ENCODE measurements at places on chromosomes 3 and 15.

DNA sequence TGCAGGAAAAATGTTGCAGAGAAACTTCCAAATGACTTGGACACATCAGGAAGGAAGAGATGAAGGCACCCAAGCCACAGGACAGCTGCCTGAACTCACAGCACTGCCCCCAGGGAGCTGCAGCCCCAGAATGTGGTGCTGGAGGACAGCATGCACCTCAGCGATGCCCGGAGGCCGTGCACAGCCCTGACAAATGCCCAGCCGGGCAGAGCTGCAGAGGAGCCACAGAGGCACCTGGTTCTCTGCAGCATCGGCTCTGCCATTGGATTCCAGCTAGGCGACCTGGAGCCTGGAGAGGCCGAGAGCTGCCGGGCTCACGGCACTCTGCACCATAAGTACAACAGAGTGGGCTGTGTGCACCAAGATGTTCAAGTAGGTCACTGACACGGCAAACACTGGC is 97.5 kb downstream of the OCA2 start:
- no peak for DNase-seq

GRCh38 chr15:22866079-22866478 is 27.6 kb downstream of the NIPA2 start:
- no peak for DNase-seq

GRCh38 chr3:116153174-116153573 is 292.1 kb downstream of the LSAMP start:
- no peak for DNase-seq

DNA sequence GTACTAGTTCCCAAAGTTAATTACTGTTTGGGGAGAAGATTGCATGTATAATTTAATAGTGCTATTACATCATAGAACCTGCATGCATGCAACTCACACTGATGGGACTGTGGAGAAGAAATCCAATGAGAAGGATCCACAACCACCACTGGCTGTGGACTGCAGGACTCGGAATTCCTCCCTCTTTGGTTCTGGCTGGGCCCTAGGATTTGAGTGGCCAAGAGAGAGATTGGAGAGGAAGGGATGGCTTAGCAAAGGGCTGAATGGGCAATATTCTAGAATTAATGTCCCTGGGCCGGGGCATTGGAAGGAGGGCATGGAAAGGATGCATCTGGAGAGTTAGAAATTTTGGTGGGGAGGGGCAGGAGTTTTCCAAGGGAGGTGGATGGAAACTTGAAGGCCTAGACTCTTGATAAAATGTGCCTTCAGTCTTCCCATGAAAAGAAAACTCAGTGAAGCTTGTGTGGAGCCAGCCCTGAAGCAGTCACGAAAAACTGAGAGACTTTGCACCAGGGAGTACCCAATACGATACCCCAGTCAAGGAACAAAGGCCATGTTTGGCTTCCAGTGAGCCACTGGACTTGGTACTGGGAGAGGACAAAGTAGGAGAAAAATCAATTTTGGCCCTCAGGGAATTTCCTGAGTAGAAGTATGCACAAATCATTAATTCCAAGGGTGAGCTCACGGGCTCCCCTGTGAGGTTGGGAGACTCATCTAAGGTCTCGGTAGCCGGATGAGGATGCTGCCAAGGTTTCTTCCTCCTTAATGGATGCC is 31.4 kb upstream of the TPM1 start:
- DNase-seq, result no peak

- DNase-seq, result no peak
Observed at GRCh38 chr3:13494463-13495350, 14.6 kb downstream of the HDAC11 start.

- DNase-seq, result no peak
Observed at GRCh38 chr3:16236856-16237393, 27.8 kb downstream of the DPH3 start.

- DNase-seq, result no peak
Observed at GRCh38 chr3:157182879-157183278, 22.9 kb upstream of the CCNL1 start.

DNA sequence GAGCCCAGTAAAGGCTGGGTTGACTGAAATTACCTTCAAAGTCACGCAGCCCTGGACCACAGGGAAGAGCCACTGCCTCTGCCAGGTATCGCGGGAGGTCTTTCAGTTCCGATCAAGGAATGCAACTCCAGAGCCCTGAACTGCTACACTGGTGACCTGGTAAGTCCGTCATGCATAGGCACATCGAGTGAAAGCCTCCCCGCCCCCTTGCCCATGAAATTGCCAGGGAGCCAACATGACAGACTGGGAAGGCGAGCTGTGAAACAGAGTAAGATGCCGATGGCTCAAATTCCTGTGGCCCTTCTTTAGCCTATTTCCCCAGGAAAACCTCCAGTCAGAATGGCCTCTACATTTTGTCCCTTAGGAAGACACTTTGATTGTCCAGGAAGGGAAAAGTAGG is 2.3 kb upstream of the GP5 start:
- no peak for DNase-seq

DNA sequence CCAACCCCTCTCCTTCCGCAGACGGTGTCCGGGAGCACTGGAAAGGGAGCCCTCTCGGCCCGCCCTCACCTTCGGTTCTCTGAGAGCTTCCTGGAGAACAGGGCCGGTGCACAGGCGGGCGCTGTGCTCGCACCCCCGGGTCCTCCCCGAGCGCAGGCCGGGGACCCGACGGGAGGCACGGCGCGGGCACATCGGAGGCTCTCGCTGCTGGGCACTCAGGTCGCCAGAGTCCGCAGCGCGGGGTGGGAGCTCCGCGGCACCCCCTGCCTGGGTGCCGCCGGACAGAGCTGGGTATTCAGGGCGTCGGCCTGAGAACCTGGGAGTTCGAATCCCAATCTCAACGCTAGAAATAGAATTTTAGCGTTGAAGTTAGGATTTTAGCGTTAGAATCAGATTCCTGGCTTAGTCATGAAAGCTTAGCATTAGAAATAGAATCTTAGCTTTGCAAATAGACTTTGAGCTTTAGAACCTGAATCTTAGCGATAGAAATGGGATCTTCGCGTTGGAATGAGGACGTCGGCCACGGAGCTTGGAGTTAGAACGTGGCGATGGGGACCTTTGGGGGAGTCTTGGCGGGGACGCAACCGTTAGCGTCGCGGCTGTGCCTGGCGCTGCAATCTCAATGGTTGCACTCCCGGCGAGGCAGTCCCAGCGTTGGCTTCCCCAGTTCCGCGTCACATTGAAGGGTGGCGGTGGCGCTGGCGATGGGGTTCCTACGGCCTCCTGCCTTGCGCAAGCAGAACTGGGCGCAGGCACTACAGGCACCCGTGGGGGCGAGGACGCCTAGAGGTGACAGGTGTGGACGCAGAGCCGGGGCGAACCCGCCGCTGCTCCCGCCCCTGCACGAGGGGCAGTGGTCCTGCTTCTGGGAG is 549 bp downstream of the TRH start:
- peak; percentile 61 for DNase-seq

GRCh38 chr3:50251220-50251619 is 15.2 kb downstream of the GNAI2 start:
- DNase-seq, result peak; percentile 83

GRCh38 chr3:22045882-22046281 is 294.9 kb upstream of the ZNF385D start:
- no peak for DNase-seq

- DNase-seq, result no peak
Observed at GRCh38 chr3:119401503-119402440, 61.6 kb downstream of the TMEM39A start.

- no peak for DNase-seq
Observed at GRCh38 chr15:42332331-42332730, 27.0 kb upstream of the CAPN3 start.

DNA sequence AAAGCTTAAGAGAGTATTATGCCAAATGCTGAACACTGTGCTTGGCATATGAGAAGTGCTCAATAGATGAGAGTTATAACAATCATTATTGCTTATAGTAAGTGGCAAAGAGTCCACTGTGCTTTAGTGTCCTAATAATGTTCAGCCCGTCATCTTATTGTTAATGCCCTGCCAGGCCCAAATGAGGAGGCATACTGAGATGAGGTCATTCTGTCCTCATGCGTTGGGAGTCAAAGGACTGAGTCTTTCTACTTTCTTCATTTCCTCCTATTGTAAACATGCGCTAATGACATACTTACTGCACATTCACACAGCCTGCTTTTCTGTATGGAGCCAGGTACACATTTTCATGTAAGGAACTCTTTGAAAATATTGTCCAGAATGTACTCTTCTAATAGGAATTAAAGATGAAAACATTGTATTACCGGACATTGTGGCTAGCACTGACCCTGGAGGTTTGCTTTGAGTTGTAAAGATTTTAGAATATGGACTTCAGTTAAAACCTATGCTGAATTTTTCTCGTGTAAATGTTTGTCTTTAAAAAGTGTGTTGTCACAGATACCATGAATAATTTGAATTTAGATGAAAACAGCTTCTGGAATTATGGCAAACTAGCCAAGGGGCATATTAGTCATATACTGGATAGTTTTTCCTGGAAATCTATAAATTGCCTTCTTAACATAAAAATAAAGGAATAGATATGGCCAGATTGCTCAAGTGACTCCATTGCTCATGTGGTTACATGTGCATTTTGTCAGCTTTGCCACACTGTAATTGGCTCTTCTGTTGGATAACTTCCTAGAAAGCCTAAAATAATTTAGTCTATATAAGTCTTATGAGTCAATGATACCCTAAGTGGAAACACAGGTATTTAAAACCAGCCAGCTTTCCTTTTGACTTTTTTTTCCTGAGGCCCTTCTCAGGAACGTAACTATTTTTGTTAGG is 38.3 kb downstream of the KBTBD12 start:
- no peak for DNase-seq

- peak; percentile 58 for DNase-seq
Observed at GRCh38 chr3:184379358-184380184, at the start of gene CHRD. TSS of gene CHRD (plus strand) at chr3:184380054. CDS start at chr3:184380319, 265 bp downstream.

- no peak for DNase-seq
Observed at GRCh38 chr15:32718227-32718820, 520 bp downstream of the GREM1 start.

- DNase-seq, result no peak
Observed at GRCh38 chr3:116300226-116300625, 145.1 kb downstream of the LSAMP start.

- DNase-seq, result no peak
Observed at GRCh38 chr15:74374648-74375302, 7.3 kb upstream of the CYP11A1 start.

DNA sequence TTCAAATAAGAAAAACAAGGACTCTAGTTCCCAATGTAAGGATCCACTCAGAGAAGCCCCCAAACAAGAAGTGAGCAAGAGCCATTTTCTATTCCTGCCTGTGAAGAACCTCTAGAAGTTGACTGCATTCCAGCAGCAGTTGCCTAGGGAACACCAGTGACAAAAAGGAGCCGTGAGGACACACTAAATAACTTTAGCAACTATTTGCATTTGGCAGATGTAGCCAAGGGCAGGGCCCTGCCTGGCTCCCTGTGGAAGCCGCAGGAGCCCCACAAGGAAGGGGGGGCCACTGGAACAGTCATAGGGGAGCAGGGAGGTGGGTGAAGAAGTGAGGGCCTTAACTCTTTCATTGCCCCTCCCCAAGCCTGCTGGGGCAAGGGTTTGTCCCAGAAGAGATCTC is 470.2 kb upstream of the PROK2 start:
- DNase-seq, result peak; percentile 48

GRCh38 chr3:190130037-190130436 is 9.3 kb upstream of the P3H2 start:
- DNase-seq, result no peak

- no peak for DNase-seq
Observed at GRCh38 chr15:86392296-86392695, 312.6 kb downstream of the AGBL1 start.

- DNase-seq, result no peak
Observed at GRCh38 chr3:115469649-115470048, 153.7 kb upstream of the GAP43 start.

- no peak for DNase-seq
Observed at GRCh38 chr15:26382444-26383072, 390.3 kb downstream of the GABRB3 start.
